T-cell (primary cell): ENCODE measurements at places on chromosomes 2 and 18.

DNA sequence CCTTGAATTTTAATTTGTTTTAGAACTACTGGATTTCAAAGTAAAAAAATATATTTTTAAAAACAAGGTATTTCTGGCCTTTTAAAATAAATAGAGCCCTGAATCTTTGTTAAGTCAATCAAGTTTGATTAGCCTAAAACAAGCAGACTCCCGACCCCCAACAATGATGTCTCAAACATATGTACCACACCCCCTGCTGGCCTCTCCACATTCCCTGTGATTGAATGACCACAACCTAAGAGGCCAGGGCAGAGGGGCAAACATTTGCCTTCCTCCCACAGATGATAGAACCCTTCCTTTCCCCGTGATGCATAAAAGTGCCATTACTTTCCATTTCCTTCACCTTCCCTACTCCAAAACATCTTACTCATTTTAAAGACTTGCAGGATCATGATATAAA lies 130.9 kb downstream of the STK39 start:
- DNase-seq: no peak

GRCh38 chr2:236399409-236399808 lies 135.2 kb upstream of the ASB18 start:
- DNase-seq: no peak

DNA sequence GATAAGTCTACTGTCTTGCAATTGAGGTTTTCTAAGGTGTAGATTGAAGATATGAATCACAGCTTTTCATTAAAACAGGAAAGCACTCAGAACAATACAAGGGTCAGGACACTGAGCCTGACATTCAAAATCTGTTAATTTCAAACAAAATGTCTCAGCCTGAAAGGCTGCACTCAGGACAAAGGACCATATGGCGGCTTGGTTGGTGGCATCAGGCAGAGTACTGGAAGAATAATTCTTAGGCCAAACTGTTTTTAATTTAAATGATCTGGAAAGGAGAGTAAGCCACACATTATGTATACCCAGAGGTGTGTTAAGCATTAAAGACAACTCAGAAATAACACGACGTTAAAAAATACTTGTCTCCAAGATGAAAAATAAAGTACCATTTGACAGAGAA lies 85.9 kb downstream of the SKA1 start:
- no peak for DNase-seq

- DNase-seq: no peak
These were observed 23.1 kb downstream of the PRPF40A start for GRCh38 chr2:152694161-152694661.

DNA sequence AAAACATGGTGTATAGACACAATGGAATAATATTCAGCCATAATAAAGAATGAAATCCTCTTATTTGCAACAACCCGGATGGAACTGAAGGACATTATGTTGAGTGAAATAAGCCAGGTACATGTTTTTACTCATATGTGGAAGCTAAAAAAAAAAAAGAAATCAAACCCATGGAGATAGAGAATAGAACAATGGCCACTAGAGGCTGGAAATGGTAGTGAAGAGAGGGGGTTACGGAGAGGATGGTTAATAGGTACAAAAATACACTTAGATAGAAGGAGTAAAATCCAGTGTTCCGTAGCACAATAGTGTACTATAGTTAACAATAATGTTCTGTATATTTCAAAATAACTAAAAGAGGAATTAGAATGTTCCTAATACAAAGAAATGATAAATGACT lies 12.8 kb upstream of the KIAA2012 start:
- no peak for DNase-seq

- DNase-seq: no peak
These were observed 36.3 kb downstream of the MOGAT1 start for GRCh38 chr2:222707689-222708273.

DNA sequence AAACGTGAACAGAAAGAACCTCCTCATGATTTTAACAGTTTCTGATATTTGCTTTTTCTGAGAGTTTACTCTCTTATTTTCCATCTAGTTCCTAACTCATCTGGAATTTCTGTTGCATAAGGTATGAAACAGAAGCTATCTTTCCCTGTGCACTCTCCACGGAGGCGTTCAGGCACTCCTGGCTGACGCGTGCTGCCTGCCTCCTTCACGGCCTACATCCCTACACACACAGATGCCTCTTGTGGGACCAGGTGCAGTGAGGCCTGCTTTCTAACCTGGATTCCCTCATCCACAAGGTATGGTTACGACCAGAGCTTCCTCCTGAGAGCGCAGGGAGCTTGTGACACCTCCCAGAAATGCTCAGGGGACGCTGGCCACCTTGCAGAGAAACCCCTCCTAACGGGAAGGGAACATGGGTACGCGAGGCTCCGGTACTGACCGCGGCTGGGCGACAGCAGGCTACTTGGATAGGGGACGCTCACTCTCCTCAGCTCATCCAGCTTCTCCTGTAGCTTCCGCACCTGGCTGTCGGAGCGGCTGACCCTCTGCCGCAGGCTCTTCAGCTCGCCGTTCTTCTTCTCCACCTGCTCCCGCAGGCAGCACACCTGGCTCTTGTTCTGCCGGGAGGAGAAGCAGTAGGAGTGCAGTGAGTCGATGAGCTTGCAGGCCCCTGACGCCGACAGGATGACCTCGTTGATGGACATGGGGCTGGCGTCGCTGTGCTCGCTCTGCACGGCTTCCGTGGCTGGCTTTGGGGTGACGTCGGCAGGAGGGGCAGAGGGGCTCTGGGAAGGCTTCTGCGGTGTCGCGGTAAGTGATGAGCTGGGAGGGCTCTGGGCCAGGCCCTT lies 4.3 kb downstream of the THAP4 start:
- no peak for DNase-seq

DNA sequence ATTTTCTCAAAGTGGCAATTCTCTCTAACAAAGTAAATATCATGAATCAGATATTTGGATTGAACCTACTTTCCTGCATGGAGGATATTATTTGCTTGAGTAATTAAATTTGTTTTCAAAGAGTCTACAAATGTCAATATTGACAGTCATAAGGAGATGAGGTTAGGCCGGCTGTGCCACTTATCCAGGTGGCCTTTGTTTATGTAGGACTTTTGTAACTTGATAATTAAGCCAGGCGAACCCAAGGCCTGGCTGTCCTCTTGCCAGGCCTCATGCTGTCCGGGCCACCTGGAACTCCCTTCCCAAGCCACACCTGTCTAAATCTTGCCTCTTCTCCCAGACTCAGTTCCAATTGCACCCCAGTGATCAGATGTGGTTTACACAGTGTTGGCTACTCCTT lies 255.2 kb downstream of the ACKR3 start:
- DNase-seq: no peak

GRCh38 chr18:8673256-8674209 lies 31.8 kb upstream of the MTCL1 start:
- no peak for DNase-seq

GRCh38 chr18:37540424-37541138 lies 25.0 kb downstream of the CELF4 start:
- DNase-seq: no peak

DNA sequence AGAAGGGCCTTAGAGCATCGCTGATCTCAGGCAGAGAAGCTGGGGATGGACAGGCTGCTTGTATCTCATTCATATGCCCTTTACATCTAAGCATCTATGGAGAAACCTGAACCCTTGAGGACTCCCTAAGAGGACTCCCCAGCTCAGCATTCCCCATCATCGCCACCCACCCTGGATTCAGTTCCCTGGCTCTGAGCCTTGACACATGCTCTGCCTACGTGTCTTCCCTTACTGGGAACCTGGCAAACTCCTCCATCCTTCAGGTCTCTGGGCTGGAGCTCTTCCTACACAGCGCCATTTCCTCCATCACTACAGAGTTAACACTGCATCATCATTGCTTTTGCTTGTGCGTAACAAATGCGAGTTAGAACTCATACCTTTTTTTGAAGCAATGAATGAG lies 31.2 kb upstream of the OTOF start:
- DNase-seq: no peak

DNA sequence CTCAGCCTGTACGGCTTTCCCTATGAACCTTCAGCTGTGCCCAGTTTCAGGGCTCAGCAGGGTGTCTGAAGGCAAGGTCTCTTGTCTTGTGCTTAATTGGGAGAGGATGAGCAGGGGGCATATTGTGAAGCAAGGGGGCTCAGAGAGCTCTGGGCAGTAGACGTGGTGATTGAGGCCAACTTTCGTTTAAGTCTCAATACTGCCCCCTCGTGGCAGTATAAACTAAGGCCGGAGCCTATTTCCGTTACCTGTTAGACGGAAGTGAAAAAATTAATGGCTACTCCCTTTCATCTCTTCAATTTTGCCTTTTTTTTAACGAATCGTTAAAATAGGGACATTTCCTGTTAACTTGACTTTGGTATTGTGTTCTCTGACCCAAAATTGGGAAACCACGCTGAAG lies 193.4 kb downstream of the TDRD15 start:
- no peak for DNase-seq

- no peak for DNase-seq
These were observed 169.4 kb downstream of the GALNT1 start for GRCh38 chr18:35750929-35751328.

DNA sequence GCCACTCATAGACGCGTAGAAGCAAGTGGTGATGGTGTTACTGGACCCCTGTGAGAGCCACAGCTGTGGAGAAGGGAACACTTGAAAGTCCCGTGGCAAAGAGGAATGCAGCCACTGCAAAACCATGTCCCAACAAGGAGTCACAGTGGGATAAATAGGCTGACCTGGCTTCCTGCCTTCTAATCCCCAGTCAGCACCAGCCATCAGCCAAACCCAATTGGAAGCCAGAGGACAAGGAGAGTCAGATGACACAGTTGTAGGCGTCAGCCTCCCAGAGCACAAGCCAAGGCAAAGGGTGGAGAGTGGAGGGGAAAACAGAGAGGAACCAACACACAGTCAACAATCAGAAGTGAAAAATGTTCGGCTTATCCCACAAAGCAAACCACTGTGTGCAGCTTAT lies 5.5 kb upstream of the CYBRD1 start:
- no peak for DNase-seq

DNA sequence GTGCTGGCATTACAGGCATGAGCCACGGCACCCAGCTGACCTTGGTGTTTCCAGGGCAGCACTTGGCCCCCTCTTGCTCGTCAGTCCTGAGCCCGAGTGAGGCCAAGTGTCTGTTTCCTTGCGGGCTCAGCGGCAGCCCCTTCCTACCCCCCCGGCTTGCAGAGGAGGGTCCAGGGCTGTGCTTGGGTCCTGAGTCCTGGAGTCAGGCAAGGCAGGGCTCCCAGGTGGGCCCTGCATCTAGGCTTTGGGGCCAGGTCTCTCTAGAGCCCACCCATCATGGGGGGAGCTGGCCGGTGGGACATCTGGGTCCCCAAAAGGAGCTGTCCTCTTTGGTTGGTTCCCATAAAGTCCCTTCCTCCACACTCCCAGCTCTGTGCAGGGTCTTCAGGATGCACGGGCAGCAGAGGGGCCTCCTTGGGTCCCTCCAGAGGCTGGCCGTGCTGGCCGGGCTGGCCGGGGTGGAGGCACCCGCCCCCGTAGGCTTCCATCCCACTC lies 63.7 kb upstream of the HPCAL1 start:
- DNase-seq: no peak

DNA sequence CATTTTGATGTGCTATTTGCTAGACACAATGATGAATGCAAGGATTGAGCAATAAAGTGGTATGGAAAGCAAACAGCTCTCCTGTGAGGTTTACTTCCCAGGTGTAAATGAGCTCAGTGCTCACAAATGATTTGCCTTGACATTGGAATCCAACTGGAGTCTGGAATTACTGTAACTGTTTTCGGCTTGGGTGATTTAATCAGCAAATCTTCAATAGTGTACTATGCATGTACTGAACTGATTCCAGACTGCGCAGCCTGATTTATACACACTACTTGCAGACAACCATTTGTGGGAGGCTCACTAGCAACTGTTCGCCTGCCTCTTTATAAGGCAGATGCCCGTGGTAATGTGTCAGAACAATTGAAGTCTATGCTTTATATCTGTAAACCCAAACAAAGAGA lies 27.9 kb upstream of the SOX11 start:
- DNase-seq: no peak

GRCh38 chr2:190984595-190984994 lies 29.4 kb downstream of the STAT1 start:
- DNase-seq: no peak

GRCh38 chr2:133599811-133600210 lies 31.5 kb upstream of the NCKAP5 start:
- DNase-seq: no peak

DNA sequence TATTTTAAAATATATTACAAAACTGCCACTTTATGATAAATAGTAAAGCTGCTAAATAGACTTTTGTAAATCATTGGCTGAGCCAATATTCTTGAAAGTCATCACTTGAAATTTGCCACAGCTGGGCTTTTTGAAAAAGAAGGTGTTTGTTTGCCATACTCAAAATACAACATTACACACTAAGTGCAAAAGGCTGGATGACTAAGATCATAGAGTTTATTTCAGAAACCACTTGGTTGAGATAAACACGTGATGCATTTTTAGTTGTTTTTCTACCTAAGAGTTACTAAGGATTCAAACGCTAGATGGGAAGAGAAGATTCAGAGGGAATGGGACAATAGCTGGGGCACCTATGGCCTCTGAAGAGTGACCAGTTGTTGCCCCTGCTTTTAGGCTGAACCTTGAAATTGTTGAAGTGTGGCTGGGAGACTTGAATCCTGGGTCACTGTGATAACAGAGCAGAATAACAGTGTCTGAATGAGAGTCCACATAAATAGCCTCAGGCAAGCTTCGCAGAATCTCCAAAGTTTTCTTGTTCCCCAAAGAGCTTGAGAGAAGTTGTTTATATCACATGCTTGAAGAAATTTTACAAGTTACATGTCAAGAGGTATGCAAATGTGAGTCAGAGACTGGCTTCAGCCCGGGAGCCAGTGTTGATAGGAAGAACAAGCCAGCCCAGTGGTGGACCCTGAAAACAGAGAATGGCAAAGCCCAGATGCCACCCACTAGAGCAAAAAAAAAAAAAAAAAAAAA lies 409.8 kb downstream of the GPD2 start:
- no peak for DNase-seq

DNA sequence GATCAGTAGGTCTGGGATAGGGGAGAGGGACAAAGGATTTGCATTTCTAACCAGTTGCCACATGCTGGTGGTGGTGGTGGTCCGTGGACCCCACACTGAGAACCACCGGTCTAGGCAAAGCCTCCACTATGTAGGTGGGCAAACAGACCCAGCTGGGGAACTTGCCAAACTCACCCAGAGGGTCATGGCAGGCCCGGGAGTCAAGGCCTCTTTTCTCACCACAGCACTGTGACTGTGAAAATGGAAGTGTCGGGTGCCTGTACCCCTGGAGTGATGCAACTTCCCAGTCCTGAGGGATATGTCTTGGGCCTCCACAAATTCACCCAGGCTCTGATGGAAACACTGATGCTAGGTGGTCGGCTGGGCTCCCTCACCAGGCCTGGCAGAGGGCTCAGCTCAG lies 101.2 kb upstream of the SMAD2 start:
- no peak for DNase-seq

- no peak for DNase-seq
These were observed 570.1 kb upstream of the SYT4 start for GRCh38 chr18:43847164-43848091.
